Natural killer cell treated with Interleukin-12 subunit alpha and Interleukin-12 subunit beta and Interleukin-15 and Interleukin-18, amount 100 ng/mL, for 72 hours (primary cell): ENCODE measurements at places on chromosomes 1 and 21. TPM values are rescaled to one million over a fixed set of nuclear protein-coding genes. Genes with fewer than 3 reads are reported as not detected.

DNA sequence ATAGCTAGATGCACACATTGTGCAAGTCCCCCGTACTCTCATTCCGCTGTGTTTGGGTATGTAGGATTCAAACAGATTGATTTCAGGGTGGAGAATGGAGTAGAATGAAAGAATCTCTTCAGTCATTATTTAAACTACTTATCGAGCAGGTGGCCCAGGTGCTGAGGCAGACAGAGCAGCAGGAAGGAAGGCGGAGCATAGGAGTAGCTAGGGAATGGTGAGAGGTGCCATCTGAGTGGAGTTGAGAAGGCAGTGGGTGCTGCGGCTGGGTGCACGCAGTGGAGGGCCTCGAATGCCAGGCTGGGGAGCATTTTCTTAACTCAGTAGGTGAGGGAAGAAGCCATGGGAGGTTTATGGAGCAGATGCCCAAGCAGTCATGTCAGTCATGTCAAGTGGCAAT lies 45.2 kb upstream of the CD101 start:
- DNase-seq: no peak

GRCh38 chr1:230301822-230302221 lies 124.3 kb downstream of the PGBD5 start:
- DNase-seq: no peak

GRCh38 chr1:21362096-21362495 lies 71.8 kb upstream of the ECE1 start:
- DNase-seq: no peak

DNA sequence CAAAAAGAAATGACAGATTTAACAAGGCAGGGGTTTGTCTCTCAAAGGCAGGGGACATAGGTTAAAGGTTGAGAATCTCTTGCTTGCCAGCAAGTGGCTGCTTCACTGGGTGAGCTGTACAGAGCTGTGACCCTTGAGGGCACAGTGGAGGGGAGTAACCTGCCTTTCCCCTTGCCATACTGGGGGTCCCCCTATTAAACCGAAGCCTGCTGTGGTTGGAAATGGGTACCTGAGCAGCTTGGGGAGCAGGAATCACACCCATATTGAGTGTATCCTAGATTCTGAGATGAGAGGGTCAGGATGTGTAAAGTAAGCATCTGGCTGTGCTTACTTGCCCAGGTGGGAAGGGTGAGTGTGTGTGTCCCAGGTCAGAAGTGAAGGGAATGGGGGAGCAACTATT lies 31.8 kb downstream of the WNT4 start:
- no peak for DNase-seq

- DNase-seq: no peak
Observed at GRCh38 chr1:234258071-234258470, 115.2 kb upstream of the COA6 start.

DNA sequence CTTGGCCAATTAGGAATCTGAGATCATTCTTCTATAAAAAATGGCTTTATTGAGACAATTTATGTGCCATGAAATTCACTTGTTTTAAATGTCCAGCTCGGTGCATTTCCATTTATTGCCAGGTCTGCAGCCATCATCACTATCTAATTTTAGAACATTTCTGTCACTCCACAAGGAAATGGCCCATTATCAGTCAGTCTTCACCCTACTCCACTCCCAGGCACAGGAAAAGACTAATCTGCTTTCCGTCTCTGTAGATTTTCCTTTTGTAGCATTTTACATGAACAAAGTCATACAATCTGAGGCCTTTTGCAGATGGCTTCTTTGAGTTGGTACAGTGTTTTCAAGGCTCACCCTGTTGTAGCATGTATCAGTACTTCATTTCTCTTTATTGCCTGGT lies 27.2 kb downstream of the KIF26B start:
- DNase-seq: no peak

DNA sequence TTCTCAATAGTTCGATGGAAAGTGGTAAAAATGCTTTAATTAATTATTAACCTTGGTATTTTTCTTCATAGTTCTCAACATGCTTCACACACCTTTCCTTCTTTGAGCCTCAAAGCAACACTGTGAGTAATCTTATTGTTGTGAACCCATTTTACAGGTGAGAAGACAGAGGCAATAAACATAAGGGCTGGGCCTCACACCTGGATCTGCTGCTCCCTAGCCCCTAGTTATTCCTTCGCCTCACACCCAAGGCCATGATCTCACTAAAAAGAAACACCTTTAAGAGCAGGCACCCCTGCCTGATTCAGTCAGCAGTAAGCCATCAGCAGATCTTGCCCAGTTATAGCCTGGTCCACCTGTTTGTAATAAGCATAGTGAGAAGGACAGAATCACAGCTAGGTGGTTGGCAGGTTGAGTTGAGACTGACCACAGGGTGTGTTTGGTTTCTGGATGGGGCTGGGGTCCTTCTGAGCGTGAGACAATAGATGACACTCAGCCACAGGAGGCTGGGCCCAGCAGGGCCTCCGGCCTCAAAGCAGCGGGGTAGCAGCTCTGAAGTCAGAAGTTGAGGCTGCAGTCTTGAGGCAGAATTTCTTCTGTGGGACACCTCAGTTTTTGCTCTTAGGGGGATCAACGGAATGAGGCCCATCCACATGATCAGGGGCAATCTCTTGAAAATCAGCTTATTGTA lies 203.9 kb downstream of the RHOU start:
- peak; percentile 12 for DNase-seq

- no peak for DNase-seq
Observed at GRCh38 chr21:37904856-37905255, 11.4 kb downstream of the KCNJ6 start.

GRCh38 chr1:54152696-54153095 lies at the start of gene CDCP2:
Gene CDCP2 (minus strand): TSS chr1:54153000. CDS start chr1:54152922, 78 bp downstream.
- no peak for DNase-seq

DNA sequence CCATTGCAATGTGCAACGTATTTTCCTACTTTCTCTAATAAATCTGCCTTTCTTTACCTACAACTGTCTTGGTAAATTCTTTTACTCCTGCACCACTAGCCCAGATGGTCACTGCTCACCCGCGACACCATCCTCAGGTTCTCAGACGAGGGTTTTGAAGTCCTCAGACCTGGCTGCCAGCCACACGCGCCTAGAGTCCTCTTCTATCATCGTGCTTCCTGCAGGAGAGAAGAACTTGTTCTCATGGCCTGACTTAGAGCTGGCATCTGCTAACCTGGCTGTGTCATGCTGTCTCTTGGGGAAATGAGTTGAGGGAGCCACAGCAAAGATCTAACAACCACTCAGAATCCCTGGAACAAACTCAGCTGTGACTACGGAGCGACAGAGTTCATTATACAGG lies 30.3 kb upstream of the PGBD5 start:
- no peak for DNase-seq

DNA sequence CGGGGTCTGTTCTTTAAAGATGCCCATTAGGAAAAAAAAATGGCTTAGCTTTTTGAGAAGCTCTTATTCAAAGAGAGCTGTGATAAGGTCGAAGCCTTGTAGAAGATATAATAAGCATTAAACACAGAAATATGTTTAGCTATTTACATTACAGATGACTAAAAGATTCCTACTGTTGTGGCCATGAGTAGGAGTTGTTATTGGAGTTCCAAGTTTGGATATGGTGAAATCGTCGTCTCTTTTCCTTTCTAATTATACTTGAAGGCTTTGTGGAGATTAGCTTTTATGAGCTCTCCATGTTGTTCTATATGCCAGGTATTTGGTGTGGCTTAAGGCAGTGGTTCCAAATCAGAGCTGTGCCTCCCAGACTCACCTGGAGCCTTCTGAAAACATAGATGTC lies 79.9 kb upstream of the LAMC2 start:
- no peak for DNase-seq

- no peak for DNase-seq
Observed at GRCh38 chr1:43009274-43009673, 50.6 kb upstream of the SLC2A1 start.

- DNase-seq: no peak
Observed at GRCh38 chr1:48338257-48338656, 115.7 kb downstream of the SLC5A9 start.

- DNase-seq: no peak
Observed at GRCh38 chr1:190663962-190664361, 186.3 kb upstream of the BRINP3 start.

- no peak for DNase-seq
Observed at GRCh38 chr1:197911111-197911856, 5.9 kb upstream of the LHX9 start.

DNA sequence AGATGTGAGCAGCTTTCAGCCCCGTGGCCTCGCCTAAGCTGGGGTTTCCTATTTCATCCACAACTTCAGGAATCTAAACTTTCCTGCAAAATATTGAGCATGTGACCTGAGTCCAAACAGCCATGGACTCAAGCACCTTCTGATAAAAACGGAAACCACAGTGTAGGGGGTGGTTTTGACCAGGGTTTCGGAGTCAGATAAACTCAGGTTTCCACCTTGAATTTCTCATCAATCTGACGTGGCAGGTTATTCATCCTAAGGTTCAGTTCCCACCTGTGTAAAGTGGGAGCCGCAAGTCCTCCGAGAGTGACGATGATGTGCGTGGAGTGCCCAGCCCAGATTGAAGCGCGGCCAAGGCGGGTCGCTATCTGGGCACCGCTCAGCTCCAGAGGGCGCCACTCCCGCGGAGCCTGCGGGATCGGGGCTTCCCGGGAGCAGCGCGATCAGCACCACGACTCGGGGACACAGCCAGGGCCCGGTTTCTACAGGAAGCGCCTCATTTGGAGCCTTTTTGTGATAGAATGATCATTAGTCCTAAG lies 871 bp upstream of the ETS2 start:
- DNase-seq: no peak

- DNase-seq: no peak
Observed at GRCh38 chr1:99869304-99869703, 19.1 kb downstream of the AGL start.

DNA sequence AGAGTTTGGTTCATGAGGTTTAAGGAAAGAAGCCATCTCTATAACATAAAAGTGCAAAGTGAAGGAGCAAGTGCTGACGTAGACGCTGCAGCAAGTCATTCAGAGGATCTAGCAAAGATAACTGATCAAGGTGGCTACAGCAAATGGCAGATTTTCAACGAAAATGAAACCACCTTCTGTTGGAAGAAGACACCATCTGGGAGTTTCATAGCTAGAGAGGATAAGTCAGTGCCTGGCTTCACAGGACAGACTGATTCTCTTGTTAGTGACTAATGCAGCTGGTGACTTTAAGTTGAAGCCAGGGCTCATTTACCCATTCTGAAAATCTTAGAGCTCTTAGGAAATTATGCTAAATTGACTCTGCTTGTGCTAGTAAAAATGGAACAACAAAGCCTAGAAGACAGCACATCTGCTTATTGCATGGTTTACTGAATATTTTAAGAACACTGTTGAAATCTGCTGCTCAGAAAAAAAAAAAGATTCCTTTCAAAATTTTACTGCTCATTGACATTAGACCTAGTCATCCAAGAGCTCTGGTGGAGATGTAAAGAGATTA lies 10.5 kb downstream of the MAEL start:
- no peak for DNase-seq

GRCh38 chr1:55284856-55285255 lies 69.7 kb upstream of the USP24 start:
- no peak for DNase-seq

- no peak for DNase-seq
Observed at GRCh38 chr1:215005078-215005477, 77.5 kb upstream of the KCNK2 start.

- DNase-seq: peak; percentile 86
Observed at GRCh38 chr1:93847811-93848288, 31.2 kb downstream of the DNTTIP2 start.

DNA sequence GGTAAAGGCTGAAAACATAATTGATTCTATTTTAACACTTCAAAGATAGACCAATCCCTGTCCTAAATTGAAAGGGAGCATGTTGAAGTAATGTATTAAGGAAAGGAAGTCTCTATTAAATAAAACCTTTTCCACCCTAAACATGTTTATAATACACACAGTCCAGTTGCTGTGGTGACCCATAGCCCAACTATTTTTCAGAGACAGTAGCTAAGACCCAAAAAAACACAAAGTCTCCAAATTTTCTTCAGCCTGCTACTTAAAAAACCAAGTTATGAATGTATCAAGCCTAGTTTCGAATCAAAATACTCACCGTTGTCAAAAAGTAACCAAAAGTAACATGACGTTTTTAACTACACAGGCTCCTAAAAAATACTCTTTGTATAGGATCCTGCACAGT lies 1.6 kb downstream of the ELK4 start:
- DNase-seq: no peak

Gene RABGGTB
- 138 TPM for total RNA-seq

Gene IRF2BP2
- total RNA-seq: 243 TPM

Gene DPT
- not detected for total RNA-seq

Gene LCE1B
- not detected for total RNA-seq

Gene KCNQ4
- total RNA-seq: 0.24 TPM

Gene ESPN
- 0.84 TPM for total RNA-seq

Gene ADAMTSL4
- 1.0 TPM for total RNA-seq

Gene KCNE2
- total RNA-seq: not detected

Gene GJA5
- not detected for total RNA-seq

Gene TFB2M
- total RNA-seq: 20.3 TPM

Gene AIDA
- 42.5 TPM for total RNA-seq

Gene TDRD5
- total RNA-seq: not detected

Gene HPDL
- 8.6 TPM for total RNA-seq
